A673 (cell line): ENCODE measurements at places on chromosomes 7 and 10. TPM values are rescaled to one million over a fixed set of nuclear protein-coding genes. Genes with fewer than 3 reads are reported as not detected.

NODAL gene
- not detected in 2 replicates for total RNA-seq

DNA sequence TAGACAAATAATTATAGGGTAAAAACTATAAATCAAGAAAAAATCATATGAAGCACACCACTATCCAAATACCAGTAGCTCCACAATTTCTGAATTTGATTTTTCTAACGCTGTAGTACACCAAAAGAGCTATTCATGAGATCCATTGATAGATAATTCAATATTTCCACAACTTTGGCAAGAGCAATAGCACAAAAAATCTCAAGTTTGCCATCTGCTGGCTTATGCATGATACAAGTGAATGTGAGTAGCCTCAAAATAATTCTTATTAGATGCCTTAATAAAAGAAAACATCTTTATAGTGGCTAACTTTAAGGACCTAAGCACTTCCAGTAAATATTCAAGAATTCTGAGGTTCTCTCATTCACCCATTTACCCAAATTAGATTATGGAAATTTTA lies 2.2 kb upstream of the TMEM196 start:
- no peak overlapping the region for H3K27ac ChIP-seq
- DNase-seq, result no peak

- H3K27ac ChIP-seq, result no peak overlapping the region
- H3K4me1 ChIP-seq, result no peaks in the 10 kb centered on the region
- DNase-seq, result no peak
- no peak overlapping the region for H3K4me3 ChIP-seq
- H3K27me3 ChIP-seq, result peaks cover 11% of the 10 kb centered on the region
These were observed 38.0 kb upstream of the PIP4K2A start for GRCh38 chr10:22752272-22752889.

FAM237B gene
- not detected in 2 replicates for total RNA-seq

DNA sequence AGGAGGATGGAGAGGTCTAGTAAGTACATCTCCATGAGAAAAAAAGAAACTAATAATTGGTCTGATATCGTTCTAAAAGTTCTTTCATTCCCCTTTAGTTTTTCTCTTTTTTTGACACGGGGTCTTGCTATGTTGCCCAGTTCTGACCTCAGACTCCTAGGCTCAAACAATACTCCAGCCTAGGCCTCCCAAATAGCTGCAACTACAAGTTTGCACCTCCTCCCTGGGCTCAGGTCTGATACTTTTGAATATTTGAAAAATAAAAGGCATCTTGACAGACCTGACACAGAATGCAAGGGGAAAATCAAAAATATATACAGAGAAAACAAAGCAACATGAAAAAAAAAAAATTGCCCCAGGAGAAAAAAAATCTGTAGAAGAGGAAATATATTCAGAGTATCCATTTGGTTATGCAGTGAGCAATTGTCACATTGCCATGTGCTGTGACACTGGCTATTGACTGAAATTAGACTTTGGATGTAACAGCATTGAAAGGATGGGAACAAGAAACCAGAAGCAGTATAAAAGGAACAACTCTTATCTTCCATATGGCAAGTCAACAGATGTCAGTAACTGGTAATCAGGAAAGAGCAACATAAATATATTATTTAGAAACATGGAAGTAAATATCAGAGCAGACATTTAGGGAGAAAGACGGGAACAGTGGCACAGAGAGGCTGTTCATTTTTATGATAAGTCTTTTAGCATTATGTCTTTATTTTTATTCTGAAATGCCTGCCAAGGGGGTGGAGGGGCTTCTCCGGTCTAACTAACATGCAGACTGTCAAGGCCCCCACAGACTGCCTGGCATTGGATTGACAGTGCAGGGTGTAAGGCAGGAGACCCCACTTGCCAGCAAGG lies 408.4 kb downstream of the PARD3 start:
- H3K27me3 ChIP-seq, result no peaks in the 10 kb centered on the region
- DNase-seq, result no peak
- H3K4me1 ChIP-seq, result peaks cover 18% of the 10 kb centered on the region
- H3K4me3 ChIP-seq, result no peak overlapping the region

DNA sequence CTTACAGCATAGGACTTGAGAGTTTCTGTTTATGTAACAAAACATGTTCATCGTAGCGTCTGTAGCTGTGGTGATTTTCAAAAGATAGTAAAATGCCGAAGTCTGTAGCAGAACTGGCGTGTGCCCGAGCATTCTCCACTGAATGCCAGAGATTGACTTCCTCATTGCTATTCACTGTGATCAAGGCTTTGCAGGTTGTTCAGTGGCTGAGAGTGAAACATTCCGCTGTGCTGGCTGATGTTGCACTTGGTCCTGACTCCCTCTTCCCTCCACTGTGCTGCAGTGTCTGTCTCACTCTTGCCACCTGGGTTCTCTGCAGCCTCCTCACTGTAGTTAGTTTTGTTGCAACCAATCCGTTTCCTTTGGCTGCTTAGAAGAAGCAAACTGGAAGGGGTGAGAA lies 37.6 kb downstream of the FHIP2A start:
- no peak for DNase-seq
- no peaks in the 10 kb centered on the region for H3K27me3 ChIP-seq

DNA sequence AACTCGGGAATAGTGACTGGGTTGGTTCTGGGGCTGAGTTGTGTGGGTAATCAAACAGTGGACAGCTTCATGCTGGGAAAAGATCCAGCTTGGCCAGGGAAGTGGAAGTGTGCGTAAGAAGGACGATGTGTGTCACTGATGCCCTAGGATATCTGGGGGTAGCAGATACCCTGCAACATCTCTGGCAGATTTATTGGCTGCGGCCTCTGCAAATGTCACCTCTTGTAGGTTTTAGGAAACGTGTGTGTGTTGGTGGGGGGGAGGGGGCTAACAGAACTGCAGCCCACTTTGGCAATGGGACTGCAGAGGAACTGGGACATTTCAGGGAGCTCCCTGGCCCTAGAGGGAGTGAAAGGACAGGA lies 965 bp upstream of the AGAP3 start:
- DNase-seq, result no peak
- H3K27me3 ChIP-seq, result no peaks in the 10 kb centered on the region
- H3K36me3 ChIP-seq, result peaks cover 13% of the 10 kb centered on the region
- peak overlapping the region; percentile 95 for H3K4me3 ChIP-seq
- H3K27ac ChIP-seq, result no peak overlapping the region

PNLIPRP3 gene
- not detected in 2 replicates for total RNA-seq

GRCh38 chr10:94405406-94405805 lies 3.1 kb downstream of the TBC1D12 start:
- no peak overlapping the region for H3K27ac ChIP-seq
- no peak overlapping the region for H3K4me3 ChIP-seq
- no peak for DNase-seq
- H3K4me1 ChIP-seq, result peaks cover 13% of the 10 kb centered on the region

GRCh38 chr10:3782451-3783315 lies 2.3 kb downstream of the KLF6 start:
- peak overlapping the region; percentile 98 for H3K27ac ChIP-seq
- H3K4me3 ChIP-seq, result peak overlapping the region; percentile 97
- DNase-seq, result peak; percentile 81

DNA sequence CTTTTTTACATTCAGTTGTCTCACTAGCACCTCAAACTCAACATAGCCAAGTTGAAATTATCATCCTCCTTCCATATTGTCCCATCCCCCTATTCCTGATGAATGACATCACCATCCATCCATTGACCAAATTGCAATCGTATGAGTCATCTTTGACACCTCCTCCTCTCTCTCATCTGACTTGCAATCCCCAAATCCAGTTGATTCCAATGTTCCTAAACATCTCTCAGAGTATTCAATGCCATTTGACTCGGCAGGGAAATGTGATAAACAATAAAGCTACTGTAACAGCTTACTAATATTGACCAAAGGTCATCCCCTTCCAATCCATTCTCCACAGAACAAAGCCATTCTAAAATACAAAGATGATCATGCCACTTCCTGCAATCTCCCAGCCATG lies 1047.8 kb downstream of the NRG3 start:
- H3K27ac ChIP-seq, result no peak overlapping the region
- no peaks in the 10 kb centered on the region for H3K27me3 ChIP-seq
- no peaks in the 10 kb centered on the region for H3K36me3 ChIP-seq
- no peak for DNase-seq
- no peak overlapping the region for H3K4me3 ChIP-seq
- H3K4me1 ChIP-seq, result no peaks in the 10 kb centered on the region

DNA sequence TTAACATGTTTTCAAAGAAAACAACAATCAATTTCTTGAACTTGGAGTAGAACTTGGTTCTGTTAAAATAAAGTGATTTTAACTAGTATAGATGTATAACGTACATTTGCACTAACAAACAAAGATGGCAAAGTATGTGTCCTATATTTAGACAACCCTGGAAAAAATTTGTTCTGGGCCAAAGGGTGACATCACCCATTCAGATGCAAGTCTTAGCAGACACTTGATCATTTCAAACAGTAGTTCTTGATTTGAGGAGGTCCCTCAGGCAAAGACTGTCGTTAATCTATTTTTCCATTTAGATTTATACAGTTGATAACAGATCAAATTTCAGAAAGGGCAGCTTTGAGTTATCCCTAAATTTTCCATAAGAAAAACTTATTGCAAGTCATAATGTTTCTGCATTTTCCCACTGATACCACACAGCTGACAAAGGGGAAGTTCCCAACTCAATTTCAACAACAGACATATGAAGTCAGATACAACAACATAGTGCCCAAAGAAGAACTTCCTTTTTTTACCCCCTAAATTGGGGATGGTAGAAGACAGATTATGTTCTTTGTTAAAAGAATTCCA lies 5.2 kb downstream of the NMT2 start:
- no peaks in the 10 kb centered on the region for H3K27me3 ChIP-seq
- H3K4me1 ChIP-seq, result peaks cover 11% of the 10 kb centered on the region
- DNase-seq, result no peak
- H3K4me3 ChIP-seq, result no peak overlapping the region
- no peak overlapping the region for H3K27ac ChIP-seq
- H3K36me3 ChIP-seq, result no peaks in the 10 kb centered on the region

DNA sequence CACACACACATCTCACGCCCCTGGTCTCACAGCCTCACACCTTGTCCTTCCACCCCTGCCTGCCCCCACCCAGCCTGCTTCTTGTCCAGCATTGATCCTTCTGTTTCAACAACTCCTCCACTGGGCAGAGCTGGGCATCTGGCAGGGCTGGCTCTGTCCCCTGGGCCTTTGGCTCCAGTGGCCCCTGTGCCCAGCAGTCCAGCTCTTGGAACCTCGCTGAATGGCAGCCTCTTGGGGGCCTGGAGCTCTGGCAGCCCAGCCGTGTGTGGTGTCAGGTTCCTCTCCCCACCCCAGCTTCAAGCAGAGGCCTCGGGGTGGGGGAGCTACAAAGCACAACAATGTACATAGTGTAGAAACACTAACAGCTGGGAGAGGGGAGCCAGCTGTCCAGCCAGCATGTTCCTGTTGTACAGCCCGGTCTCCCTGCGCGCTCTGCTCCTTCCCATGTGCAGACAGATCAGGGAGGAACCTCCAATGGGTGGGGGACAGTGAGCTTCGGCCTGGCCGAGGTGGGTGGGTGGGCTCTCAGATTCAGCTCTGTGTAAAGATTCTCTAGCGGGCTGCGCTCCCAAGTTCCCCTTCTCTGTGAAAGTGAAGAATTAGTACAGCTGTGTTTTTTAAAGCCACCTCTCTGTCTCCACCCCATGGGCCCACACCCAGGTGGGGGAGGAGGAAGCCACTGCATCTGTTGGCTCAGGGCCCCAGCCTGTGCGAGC lies 19.4 kb downstream of the ZMIZ2 start:
- peak overlapping the region; percentile 30 for H3K27ac ChIP-seq
- H3K36me3 ChIP-seq, result peaks cover 47% of the 10 kb centered on the region
- H3K4me1 ChIP-seq, result no peaks in the 10 kb centered on the region
- H3K27me3 ChIP-seq, result no peaks in the 10 kb centered on the region
- DNase-seq, result no peak

DNA sequence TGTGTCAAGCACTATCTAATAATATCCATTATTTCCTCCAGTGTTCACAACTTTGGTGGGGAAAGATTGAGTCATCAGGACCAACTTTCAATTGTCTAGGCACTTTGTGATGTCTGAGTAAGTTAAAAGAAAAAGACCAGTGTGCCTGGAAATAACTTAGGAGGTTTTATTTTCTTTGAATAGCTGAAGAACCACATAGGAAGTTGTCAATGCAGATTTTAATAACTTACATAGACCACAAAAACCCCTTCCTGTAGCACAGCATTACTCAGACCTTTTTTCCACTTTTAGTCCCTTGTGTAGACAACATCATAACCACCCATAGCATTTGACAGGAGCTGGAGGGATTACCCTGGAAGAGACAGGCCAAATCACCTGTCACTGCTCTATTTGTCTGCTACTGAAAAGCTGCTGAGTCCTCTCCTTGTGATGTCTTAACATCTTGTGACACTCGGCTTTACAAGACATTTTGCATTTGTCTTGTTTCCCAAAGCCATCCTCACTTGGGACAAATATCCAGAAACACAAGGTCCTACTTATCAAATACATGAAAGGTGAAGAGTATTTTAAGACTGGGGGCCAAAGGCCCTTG lies 241.5 kb upstream of the PTER start:
- no peak overlapping the region for H3K27ac ChIP-seq
- no peak for DNase-seq
- H3K27me3 ChIP-seq, result peaks cover 13% of the 10 kb centered on the region
- H3K4me3 ChIP-seq, result no peak overlapping the region
- H3K36me3 ChIP-seq, result no peaks in the 10 kb centered on the region

SP4 gene
- 9.1 and 9.3 TPM in 2 replicates for total RNA-seq

- no peaks in the 10 kb centered on the region for H3K27me3 ChIP-seq
- no peaks in the 10 kb centered on the region for H3K36me3 ChIP-seq
- H3K4me3 ChIP-seq, result no peak overlapping the region
- peaks cover 12% of the 10 kb centered on the region for H3K4me1 ChIP-seq
- no peak for DNase-seq
These were observed 48.2 kb upstream of the TMEM72 start for GRCh38 chr10:44862924-44863323.

UTF1 gene
- total RNA-seq, result not detected in 2 replicates

DNA sequence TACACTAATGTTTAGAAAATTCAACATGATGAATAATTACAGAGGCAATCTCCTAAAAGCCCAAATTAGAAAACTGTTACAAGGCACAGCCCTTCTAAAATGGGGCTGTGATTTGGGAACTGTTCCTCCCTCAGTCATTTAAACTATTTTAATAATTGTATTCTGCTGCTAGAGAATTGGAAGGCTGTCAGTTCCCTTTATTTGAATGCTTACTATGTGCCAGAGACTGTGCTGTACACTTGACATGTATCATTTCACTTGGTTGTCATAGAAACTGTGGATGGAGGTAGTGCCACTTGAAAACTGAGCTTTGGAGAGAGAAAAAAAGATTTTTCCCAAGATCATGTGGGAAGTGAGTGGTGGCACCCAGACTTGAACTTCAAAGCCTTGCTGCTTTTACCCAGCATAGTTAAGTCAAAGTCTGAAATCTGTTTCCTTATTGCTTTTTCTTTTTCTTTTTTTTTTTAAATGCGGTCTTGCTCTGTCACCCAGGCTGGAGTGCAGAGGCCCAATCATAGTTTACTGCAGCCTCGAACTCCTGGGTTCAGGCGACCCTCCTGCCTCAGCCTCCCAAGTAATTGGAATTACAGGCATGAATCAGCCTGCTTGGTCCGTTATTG lies 23.6 kb downstream of the UBE2D1 start:
- no peak overlapping the region for H3K4me3 ChIP-seq
- no peaks in the 10 kb centered on the region for H3K36me3 ChIP-seq
- DNase-seq, result no peak
- H3K27me3 ChIP-seq, result no peaks in the 10 kb centered on the region
